ENCODE measurements at places on chromosomes 4 and X. TPM values are rescaled to one million over a fixed set of nuclear protein-coding genes. Genes with fewer than 3 reads are reported as not detected.

GRCh38 chrX:133983256-133983973 is 2.0 kb downstream of the GPC3 start:
- H3K4me3 ChIP-seq = no peak overlapping the region
- DNase-seq = no peak
- H3K36me3 ChIP-seq = no peaks in the 10 kb centered on the region
- no peak overlapping the region for H3K27ac ChIP-seq

DNA sequence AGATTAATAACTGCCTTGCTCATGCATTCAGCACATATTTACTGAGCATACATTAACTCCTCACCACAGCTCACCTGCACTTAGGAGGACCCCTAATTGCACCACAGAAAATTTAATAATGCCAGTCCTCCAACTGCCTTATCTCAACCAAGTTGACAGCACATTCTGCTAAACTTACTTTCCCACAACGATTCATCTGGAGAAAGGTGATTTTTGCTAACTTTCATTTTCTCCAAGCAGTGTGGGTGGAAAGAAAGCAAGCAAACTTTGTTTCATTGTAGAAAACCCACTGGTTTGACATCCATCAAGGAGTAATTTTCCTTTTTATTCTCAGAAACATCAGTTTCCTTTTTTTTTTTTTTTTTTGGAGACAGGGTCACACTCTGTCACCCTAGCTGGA is 49.1 kb downstream of the RASGEF1B start:
- no peak for DNase-seq
- H3K27ac ChIP-seq = no peak overlapping the region
- no peaks in the 10 kb centered on the region for H3K27me3 ChIP-seq
- no peak overlapping the region for H3K4me3 ChIP-seq
- peaks cover 6% of the 10 kb centered on the region for H3K36me3 ChIP-seq

DNA sequence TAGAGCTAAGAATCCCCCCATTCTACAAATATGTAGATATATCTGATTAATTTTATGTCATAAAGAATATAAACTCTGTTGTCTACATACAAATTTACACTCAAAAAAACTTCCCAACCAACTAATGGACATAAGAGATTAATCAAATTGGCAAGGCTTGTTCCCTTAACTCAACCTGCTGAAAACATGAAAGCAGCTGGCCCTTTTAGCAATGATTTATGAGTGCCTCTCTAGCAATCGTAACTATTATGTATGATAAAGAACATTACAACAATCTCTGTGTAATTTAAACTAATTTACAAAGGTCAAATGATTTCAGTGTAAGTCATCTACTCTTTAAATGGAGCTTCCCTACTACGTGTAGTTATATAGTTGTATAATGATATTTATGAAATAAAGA is 83.1 kb upstream of the FTHL17 start:
- H3K36me3 ChIP-seq = no peaks in the 10 kb centered on the region
- H3K4me1 ChIP-seq = no peaks in the 10 kb centered on the region
- no peak for DNase-seq
- H3K27ac ChIP-seq = no peak overlapping the region

GRCh38 chr4:60989141-60989540 is 211.0 kb upstream of the ADGRL3 start:
- H3K27ac ChIP-seq = no peak overlapping the region
- no peaks in the 10 kb centered on the region for H3K27me3 ChIP-seq
- no peak overlapping the region for H3K4me3 ChIP-seq
- H3K4me1 ChIP-seq = no peaks in the 10 kb centered on the region
- H3K36me3 ChIP-seq = no peaks in the 10 kb centered on the region
- DNase-seq = no peak

The PDHA2 gene
- not detected for total RNA-seq

The MEPE gene
- not detected for total RNA-seq

DNA sequence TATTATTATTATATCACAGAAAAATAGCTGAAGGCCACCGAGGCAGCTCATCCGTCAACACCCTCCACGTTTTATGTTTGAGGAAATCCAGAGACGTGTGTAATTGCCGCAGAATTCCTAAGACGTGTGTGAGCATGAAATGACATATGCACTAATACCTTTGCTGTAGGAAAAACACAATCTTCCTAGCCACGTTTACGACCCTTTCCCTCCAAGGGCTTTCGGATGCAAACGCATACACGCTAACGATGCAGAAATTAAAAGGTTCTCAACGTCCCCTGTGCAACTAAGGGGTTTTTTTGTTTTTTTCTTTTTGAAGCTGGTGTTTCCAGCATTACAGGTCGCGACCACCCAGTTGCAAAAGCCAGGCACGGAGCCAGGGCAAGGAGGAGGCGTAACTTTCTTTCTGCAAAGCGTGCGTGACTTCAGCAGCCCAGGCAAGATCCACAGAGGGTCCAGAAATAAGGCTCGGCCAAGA is 33.8 kb downstream of the CRLF2 start:
- H3K27me3 ChIP-seq = no peaks in the 10 kb centered on the region
- DNase-seq = no peak
- H3K4me3 ChIP-seq = no peak overlapping the region
- no peaks in the 10 kb centered on the region for H3K4me1 ChIP-seq
- H3K27ac ChIP-seq = no peak overlapping the region

The TKTL2 gene
- total RNA-seq = not detected

- H3K27ac ChIP-seq = no peak overlapping the region
- no peak for DNase-seq
- no peak overlapping the region for H3K4me3 ChIP-seq
- no peaks in the 10 kb centered on the region for H3K36me3 ChIP-seq
Measured at GRCh38 chr4:161554372-161554990, 609.3 kb downstream of the FSTL5 start.

The BEND2 gene
- not detected for total RNA-seq

GRCh38 chr4:139971111-139971510 is 182.9 kb downstream of the MAML3 start:
- H3K27ac ChIP-seq = no peak overlapping the region
- no peaks in the 10 kb centered on the region for H3K27me3 ChIP-seq
- DNase-seq = no peak
- H3K4me3 ChIP-seq = no peak overlapping the region
- peaks cover 6% of the 10 kb centered on the region for H3K4me1 ChIP-seq
